ENCODE measurements at places on chromosomes 5 and 9.
A peak's percentile ranks its signal among the peaks of the same experiment; 100 is the strongest.

- DNase-seq: peak; percentile 72
These were observed 57.6 kb downstream of the SH3TC2 start for GRCh38 chr5:149005077-149005892.

DNA sequence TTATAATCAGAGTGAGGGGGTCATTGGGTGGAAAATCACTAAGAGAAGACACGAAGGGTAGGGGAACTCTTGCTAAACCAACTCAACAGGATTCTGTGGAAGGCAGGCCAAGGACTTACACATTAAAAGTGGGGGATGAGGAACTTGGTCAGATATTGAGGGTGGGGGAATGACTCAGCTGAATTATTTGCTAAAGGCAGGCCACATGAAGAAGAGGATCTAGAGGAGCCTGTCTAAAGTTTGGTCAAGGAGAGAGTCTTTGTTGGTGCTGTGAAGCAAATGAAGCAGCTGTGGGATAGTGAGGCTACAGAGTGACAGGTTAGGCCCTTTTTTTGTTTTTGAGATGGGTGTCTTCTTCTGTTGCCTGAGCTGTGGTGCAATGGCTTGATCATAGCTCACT is 63.9 kb upstream of the SPRY4 start:
- peak; percentile 18 for DNase-seq

GRCh38 chr5:43000914-43001313 is 39.2 kb downstream of the ANXA2R start:
- DNase-seq: no peak

DNA sequence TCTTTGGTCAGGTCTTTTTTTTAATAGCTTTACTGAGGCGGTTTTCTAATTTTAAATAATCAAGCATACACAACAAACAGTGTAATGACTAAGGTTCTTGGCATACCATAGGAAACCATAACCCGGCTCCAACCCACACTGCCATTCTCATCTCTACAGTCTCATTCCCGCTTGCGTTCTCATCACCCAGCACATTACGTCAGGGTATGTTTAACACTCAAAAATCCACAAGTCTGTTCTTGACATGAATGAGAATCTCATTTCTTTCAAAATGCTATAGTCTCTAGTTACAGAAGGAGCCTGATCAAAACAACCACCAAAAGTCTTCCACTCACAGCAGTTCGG is 505 bp downstream of the C5orf34 start:
- peak; percentile 73 for DNase-seq

- DNase-seq: no peak
These were observed 43.2 kb upstream of the TIMD4 start for GRCh38 chr5:157006262-157006661.

DNA sequence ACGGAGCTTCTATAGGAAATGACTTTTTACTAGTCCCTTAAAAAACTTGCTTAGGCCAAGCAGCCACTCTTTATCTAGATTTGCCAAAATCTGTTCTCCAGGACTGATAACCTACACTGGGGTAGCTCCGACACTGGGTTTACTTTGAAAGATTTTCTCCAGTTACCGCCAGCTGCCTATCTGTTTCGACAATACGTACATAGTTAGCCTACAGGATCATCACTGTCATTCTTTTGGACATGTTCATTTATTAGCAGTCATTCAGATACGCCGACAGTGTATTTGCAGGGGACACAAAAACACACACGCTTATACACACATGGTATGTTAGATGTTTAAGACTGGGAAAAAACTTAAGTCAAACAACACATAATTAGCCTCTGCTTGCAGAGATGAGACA is 225.7 kb downstream of the DCP2 start:
- DNase-seq: no peak

DNA sequence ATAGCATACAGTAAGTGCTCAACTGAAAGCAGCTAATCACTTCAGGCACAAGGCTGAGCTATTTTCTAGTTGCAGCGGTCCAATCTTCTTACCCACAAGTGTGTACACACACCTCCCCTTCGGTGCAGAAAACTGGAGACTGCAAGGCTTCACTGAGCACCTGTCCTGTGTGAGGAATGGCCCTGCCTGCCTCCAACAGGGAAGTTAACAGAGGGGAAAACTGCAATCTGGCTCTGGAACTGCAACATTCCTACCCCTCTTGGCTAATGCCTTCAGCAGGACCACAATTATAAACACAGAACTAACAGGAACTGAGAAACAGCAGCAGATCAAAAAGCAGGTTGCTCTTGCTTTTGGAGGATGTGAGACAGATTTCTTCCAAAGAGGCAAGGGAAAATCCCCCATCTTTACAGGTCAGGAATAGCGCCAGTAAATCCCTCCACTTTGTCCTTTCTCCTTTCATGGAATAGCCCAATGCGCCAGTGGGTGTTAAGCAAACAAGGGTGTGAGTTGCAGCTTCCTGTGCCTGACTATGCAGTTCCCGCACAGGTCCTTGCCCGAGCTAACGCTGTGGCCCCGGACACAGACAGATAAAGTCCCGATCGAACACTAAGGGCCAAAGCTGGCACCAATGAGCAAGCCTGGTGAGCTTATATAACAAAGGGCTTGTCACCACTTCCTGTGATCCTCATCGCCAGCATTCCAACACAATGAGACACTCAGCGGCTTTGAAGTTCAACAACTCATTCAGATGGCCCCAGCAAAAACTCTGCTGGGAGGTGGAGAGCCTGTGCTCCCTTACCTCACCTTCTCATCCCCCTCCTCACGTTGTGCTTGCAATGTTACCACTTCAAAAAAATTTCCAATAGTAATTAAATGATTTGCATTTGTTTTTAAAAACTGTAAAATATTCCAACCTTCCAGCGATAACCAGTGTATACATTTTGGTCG is 21.5 kb downstream of the SHB start:
- peak; percentile 100 for DNase-seq

DNA sequence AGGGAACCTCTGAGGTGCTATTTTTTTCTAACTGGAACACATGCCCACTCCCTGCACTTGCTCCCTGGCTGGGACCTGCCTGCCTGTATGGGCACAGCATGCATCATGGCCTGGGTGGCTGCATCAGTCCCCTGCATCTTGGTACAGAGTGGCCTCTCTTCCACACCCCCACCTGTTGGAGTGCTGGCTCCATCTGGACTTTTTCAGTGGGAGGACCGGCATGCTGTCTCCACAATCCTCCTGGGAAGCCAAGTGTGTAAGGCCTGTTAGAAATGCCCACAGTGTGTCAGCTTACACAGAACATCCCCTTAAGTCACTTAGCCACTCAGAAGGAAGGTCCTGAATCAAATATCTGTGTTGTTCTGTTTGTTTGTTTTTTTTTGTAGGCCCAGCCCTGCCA is 102.9 kb downstream of the MARCHF3 start:
- no peak for DNase-seq

DNA sequence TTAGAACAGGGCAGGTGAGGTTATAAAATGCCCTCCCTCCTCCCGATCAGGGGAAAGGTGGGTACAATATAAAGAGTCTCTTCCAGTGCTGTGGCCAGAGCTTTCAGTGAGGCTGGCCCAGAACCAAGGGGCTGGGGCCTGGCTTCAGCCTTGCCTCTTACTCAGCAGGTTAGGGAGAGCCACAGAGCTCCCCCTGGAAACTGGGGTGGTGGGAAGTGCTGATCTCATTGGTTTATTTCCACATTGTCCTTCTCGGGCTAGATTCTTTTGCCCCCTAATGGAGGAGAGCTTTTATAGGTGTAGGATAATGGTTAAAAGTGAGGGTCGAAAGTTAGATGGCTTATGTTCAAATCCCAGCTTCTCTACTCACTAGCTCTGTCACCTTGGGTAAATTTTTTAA is 186.7 kb upstream of the TBC1D2 start:
- no peak for DNase-seq

GRCh38 chr9:92324889-92325268 is 271 bp downstream of the NOL8 start:
- DNase-seq: no peak

GRCh38 chr5:175691761-175692160 is 33.9 kb downstream of the HRH2 start:
- no peak for DNase-seq
